ENCODE measurements at places on chromosomes 16 and 17.

- no peak for DNase-seq
Measured at GRCh38 chr16:30569281-30569680, 2.2 kb downstream of the ZNF688 start.

DNA sequence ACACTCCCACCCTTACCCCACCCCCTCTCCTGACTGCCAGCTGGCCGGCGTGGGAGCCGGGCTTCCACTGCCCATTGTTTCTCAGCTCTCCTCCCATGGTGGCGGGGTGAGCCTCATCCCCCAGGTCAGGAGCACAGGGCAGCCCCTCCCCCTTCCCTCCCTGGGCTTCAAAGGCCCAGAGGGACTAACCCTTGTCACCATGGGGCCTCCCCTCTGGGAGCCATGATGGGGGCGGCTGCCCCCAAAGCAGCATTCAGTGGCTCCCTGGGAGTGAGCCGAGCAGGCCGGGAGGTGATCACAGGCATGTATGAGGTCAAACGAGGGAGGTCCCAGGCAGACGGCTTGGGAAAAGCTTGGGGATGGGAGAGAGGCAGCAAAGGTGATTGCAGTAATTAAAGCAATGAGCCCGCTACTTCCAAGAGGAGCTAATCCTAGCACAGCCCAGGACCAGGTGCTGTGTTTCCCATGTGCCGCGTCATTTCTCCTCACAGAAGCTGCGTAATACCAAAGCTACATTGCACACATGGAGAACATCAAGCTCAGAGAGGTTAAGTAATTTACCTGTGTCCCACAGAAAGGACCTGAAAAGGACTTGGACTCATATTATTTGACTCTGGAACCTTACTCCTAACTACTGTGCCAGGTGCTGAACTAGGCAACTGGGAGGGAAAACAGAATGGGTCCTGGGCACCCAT is 24.5 kb downstream of the CDK5RAP3 start:
- no peak for DNase-seq

DNA sequence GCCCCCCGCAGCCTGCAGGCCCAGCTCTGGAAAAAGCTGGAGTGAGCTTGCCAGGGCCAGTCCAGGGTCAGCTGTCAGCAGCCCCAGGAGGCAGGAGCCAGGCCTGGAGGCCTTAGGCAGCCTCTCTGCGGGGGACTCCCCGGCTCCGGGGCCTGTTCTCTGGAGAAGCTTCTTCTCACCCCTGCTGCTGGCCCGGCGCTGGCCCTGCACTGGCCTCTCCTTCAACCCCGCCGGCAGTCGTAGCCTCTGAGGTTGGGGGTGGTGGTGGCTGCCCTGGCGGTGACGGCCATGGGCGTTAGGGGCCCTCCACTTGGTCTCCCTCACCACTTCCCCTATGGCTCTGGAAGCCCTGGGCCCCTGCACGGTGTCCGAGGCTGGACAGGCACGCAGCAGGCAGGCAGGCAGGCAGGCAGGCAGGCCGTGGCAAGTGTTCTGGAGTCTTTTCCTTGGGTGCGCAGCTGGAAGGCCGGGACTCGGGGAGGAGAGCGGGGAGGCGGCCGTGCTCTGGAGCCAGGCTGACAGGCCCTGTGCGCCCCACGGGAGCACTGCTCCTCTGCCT is 2.1 kb downstream of the FOXF1 start:
- no peak for DNase-seq

DNA sequence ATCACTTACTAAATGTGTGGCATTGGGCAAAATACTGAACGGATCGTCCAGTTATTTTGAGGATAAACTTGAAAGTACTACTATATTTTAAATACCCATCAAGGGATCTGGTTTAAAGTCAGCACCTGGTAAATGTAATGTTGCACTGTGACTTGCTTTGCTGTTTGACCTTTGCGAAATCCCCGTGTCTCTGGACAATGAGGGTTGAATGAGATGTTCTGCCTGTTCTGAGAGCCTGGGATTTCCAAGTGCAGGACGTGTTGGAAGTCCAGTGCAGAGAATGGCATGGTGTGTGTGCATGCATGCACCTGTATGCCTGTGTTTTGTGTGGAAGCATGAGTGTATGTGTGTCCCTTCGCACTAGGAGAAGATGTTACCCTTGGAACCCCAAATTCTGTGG is 106.6 kb downstream of the N4BP1 start:
- DNase-seq = no peak

DNA sequence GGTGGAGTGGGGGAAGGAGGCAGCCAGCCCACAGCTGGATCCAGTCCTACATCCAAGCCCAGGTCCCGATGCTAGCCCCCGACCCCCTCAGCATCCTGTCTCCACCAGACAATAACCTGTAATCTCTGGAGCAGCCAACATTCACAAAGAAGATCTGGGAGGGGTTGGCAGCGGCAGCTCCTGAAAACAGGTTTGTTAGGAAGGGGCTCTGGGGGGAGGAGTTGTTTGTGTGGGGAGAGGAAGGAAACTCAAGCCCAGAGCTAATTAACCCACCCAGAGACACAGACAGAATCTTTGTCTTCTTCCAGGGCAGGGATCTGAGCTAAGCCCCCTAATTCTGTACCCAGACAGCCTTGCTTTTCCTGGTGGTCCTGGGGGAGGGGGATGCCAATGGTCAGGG is 4.6 kb upstream of the C17orf113 start:
- DNase-seq = no peak

DNA sequence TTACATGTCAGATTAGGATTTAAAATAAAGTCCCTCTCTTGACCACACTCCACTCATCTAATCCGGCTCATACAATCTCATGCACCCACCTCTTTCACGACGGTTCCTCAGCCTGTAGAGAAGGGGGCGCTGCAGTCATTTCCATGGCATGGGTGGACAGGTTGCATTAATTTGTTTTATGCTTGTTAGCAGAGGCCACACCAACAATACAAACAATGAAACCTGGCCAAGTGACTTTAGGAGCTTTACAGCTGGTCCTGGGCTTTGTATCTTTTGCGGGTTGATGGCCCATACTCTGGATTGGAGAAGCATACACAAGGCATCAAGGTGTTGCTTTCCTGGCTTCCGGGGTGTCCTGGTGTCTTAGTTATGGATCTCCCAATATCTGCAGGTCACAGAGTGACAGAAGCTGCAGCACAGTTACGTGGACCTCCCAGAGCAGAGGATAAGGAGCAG is 9.7 kb upstream of the SNF8 start:
- DNase-seq = no peak

DNA sequence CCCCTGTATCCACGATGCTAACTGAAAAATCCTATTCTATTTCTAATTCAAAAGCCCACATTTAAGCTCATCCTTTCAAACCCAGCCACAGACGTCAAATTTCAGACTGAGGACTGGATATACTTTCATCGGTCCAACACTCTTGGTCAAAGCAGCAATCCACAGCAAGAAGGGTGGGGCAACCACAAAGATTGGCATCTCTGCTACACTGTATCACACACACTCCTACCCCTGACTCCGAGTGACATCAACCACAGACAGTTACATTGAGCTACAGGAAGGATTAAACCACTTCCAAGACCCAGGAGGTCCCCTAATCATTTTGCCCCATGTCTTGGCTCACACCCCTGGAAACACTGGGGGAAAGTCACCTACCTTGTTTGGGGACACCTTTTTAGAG is 61.3 kb downstream of the GRIN2A start:
- DNase-seq = no peak

DNA sequence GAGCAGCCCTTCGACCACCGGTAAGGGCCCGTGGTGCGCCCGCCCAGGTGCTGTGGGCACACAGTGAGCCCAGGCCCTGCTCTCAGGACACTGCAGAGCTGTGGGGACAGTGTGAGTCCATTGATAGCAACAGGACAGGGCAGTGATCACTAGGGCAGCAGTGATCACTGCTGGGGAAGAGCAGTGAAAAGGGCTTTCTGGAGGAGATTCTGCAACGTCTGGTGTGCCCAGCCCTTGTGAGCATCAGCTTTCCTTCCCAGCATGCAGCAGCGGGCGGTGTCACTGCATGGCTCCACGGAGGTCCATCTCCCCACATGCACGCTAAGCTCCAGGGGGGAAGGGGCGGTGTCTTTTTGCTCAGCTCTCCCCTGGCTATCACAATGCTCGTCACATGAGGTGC is 32.1 kb downstream of the MAP1LC3B start:
- no peak for DNase-seq

GRCh38 chr17:80703142-80703478 is 158.5 kb downstream of the RPTOR start:
- no peak for DNase-seq

- no peak for DNase-seq
Measured at GRCh38 chr16:50636753-50637374, 44.2 kb downstream of the SNX20 start.

DNA sequence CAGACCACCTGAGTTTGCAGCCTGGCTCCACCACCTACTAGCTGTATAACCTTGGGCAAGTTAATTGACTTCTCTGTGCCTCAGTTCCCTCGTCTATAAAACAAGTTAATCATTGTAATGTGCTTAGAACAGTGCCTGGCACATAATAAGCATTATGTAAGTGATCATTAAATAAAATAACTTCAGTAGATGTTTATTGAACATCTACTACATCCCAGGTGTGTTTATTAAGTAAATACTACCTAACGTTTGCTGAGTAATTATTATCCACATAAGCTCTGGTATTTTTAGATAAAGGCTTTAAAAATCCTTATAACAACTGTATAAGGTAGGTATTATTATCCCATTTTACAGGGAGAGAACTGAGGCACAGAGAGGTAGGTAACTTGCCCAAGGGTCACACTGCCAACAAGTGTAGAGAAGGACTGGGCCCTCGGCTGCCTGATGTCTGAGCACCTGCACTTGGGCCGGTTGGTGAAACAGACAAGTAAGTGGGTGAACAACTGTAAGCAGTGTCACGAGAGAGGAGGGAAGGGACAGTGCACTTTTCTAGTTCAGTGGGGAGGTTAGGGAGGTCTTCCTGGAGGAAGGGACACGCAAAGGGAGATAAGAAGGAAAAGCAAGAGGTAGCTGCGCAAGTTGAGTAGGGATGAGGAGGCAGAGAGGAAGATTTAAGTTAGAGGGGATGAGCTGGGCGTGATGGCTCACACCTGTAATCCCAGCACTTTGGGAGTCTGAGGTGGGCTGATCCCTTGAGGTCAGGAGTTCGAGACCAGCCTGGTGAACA is 4.6 kb downstream of the TNS4 start:
- DNase-seq = no peak

DNA sequence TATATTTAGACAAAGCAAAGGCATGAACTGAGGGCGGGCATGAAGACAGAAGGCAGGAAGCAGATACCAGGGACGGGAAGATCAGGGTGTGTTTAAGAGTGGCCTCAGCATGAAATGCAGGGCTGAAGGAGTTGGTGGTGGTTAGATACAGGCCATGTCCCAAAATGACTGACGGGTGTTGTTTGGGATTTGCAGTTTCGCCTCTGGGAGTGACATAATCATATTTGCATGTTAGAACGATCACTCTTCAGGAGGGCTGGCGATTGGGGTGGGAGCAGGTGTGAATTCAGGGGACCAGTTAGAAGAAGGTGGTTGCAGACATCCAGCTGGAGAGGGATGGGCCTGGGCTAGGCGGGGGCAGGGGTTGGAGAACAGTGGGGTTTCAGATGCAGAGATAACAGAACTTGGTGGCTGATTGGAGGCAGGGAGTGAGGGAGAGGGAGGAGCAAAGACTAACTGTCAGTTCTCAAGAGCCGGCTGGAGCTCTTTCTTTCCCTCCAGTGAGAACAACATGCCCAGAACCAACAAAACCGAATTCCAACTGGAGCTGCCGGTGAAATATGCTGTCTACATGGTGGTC is 27.2 kb upstream of the ITGAX start:
- no peak for DNase-seq

DNA sequence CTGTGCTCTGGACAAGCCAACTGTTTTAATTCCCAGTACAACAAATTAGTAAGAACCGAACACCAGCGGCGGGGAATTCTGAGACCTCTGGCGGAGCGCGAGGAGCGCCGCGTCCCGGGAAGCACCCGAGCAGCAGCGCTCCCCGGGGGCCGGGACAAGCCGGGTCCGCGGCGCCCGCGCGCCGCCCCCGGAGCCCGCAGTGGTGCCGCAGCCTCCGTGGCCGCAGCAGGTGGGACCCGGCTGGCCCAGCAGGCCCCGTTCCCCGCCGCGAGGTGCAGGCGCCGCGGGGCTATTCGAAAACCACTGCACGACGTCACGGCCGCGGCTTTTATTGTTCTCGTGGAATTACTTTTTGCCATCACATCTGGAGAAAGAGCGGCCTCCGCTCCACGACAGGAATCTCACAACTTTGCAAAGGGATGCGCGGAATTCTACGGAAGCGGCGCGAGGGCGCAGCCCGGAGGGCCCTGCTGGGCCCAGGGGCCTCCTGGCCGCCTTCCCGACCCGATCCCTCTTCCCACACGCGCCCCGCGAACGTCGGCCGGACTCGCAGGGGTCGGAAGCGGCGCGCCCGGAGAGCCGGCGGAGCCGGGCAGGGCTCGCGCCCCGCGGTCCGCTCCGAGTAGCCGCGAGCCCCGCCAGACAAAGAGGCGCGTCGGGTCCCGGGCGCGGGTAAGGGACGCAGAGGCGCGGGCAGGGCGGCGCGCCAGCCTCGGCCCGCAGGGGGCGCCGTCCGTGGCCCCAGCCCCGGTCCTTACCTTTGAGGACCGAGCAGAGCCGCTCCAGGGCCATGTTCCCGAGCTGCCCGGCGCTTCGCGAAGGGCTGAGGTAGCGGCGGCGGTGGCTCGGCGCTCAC is 696 bp downstream of the NETO2 start:
- peak; percentile 13 for DNase-seq

- DNase-seq = peak; percentile 85
Measured at GRCh38 chr16:87765776-87766484, at the start of gene KLHDC4. KLHDC4 (minus strand) TSS chr16:87765986; CDS start chr16:87765890, 96 bp downstream.

GRCh38 chr17:42285346-42286050 is 2.8 kb upstream of the STAT5A start:
- no peak for DNase-seq

GRCh38 chr17:75109407-75110233 is at the start of gene ARMC7:
ARMC7 (plus strand) TSS chr17:75109969; CDS start chr17:75110289, 320 bp downstream.
- peak; percentile 84 for DNase-seq

GRCh38 chr17:27318228-27318627 is 24.3 kb downstream of the WSB1 start:
- DNase-seq = no peak

DNA sequence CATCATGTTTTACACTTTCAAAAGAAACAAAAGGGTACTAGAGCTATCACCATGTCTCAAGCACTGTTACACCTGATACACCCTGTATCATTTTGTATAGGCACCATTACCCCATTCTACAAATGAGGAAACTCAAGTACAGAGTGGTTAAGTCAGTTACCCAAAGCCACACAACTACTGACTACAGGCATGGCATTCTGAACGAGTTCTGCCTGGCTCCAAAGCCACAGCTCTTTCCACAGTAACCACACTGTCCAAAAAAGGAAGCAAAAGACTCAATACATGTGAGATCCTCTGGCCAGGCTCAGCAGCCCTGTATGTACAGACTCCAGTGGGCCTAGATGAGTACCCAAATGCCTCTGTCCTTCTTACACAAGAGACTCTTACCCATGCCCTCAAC is 4.7 kb downstream of the DYNC1LI2 start:
- DNase-seq = no peak
